ENCODE measurements at places on chromosomes 1 and 21.

DNA sequence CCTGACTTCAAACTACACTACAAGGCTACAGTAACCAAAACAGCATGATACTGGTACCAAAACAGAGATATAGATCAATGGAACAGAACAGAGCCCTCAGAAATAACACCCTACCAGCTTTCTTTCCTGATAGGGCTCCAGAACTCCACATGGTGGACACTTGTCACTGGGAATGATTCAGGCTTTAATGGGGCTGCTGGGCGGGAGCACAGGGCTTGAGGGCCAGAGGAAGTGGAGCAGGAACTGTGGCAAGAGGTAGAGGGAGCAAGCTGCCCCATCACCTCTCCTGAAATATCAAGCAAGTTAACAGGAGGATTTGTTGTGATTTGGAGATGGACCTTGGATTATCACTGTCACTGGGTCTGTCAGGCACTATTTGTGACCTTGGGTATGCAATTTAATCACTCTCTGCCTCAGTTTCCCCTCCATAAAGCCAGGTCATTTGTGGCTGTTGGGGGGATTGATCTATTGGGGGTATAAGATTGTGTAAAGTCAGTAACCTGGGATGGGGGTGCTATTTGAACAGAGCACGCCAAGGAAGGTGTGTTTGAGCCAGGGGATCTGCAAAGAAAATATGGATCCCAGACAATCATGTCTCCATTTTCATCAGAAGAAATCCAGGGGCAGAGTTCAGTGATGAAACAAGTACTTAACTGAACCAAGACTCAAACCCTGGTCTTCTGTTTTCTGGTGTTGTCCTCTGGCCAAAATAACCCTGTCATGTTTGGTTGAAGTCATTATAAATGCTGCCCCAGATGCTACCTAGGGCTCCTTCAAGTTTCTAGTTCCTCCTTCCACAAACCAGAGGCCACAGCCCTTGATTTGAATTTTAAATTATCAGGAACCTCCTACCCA, 25.2 kb downstream of the ETS2 start:
- no peak for DNase-seq

DNA sequence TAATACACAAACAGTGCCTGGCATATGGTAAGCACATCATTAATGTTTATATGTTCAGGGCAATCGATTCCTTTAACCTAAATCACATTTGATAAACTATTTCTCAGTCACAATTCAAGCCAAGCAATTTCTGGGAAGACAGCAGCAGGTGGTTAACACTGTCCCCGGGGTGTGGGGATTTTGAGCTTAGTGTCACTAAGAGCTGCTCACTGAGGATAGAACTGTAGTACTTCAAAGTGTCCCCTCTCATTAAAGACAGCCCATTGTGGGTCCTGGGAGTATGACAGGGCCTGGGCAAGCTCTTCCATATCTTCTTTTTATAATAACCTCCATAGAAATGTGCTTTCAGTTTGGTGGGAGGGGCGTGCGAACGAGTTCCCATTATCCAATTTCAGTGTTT, 8.4 kb upstream of the GALNT2 start:
- no peak for DNase-seq

DNA sequence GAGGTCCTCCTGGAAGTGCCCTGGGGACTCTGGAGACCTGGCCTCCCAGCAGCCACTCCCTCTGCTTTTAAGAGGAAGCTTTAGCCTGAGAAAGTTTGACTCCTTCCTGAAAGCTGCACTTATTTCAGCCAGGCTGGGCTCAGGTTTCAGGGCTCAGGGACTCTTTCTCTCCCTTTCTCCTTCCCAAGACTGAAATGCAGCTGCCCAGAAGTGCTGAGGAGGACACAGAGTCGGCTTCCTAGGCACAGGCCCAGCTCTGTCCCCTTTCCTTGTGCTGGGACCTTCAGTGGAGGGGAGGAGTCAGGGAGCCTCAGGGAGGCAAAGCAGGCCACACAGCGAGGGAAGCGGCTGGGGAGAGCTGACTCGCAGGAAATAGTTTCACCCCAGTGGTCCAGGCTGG, 137.3 kb downstream of the NAV1 start:
- no peak for DNase-seq

DNA sequence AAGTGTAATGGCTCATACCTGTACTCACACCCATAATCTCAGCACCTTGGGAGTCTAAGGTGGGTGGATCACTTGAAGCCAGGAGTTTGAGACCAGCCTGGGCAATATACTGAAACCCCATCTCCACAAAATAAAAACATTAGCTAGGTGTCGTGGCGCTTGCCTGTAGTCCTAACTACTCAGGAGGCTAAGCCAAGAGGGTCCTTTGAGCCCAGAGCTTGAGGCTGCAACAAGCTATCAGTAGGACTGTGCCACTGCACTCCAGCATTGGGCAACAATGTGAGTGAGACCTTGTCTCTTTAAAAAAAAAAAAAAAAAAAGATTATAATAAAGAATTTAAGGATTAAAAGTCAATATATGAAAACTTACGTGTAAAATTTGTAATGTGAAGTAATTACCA, 11.7 kb downstream of the BPNT1 start:
- DNase-seq, result no peak

DNA sequence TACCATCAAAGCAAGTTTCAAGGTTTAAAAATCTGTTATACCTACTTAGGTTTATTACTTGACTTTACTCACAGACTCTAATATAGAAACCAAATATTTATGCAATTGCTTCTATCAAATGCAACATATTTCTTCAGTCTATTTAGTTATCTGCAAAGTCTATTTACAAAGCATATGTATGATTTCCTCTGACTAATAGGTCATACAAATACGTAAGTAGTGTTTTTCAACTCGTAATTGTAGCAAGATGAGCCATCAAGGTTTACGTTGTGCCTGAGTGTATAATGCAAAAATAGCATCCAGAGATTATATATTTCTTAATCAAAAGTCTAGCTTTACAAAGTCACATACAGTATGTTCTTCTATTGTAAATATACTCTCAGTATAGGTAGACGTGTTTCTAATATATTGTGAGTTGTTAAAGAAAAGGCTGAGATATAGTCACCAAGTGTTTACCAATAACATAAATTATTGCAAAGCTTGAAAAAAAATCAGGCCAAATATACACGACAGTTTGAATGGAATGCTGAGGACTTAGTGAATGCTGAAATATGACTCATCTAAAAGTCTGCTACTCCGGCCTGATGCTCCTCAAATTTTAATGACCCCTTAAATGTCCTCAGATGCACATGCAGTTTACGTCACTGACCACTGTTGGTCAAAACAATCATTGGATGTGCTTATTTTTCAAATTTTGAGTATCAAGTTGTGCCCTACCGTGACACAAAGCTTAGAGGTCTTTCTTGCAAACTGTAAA, 48.4 kb downstream of the ADAMTS5 start:
- no peak for DNase-seq
